ENCODE measurements at places on chromosomes 12 and 14. TPM values are rescaled to one million over a fixed set of nuclear protein-coding genes. Genes with fewer than 3 reads are reported as not detected.

The RBM19 gene
- polyA plus RNA-seq = 5.3 TPM

The PMEL gene
- polyA plus RNA-seq = 1.7 TPM

The CREBL2 gene
- 33.8 TPM for polyA plus RNA-seq

The BCL11B gene
- polyA plus RNA-seq = 0.60 TPM

The KIF5A gene
- under 0.01 TPM for polyA plus RNA-seq

The PROX2 gene
- not detected for polyA plus RNA-seq

The GLI1 gene
- polyA plus RNA-seq = 1.5 TPM

The MAP4K5 gene
- 19.0 TPM for polyA plus RNA-seq

The PITPNM2 gene
- 11.3 TPM for polyA plus RNA-seq

DNA sequence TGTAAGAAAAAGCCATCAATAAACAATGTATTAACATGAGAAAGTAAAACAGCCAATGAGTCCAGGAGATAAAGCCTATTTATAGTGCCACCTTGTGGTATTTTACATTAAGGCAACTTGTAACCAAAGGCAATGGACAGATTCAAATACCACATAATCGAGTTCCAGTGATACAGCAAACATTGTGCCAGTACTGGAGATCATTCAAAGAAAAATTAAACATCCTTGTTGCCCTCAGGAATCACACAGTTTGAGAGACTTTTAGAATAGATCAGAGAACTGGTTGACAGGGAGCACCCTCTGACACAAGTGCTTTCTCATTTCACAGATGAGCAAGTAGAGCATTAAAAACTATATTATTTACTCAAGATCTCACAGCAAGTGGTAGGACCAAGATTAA lies 98.1 kb downstream of the DDHD1 start:
- DNase-seq = no peak

- no peak for DNase-seq
Observed at GRCh38 chr14:31819281-31819680, 257.8 kb upstream of the ARHGAP5 start.

DNA sequence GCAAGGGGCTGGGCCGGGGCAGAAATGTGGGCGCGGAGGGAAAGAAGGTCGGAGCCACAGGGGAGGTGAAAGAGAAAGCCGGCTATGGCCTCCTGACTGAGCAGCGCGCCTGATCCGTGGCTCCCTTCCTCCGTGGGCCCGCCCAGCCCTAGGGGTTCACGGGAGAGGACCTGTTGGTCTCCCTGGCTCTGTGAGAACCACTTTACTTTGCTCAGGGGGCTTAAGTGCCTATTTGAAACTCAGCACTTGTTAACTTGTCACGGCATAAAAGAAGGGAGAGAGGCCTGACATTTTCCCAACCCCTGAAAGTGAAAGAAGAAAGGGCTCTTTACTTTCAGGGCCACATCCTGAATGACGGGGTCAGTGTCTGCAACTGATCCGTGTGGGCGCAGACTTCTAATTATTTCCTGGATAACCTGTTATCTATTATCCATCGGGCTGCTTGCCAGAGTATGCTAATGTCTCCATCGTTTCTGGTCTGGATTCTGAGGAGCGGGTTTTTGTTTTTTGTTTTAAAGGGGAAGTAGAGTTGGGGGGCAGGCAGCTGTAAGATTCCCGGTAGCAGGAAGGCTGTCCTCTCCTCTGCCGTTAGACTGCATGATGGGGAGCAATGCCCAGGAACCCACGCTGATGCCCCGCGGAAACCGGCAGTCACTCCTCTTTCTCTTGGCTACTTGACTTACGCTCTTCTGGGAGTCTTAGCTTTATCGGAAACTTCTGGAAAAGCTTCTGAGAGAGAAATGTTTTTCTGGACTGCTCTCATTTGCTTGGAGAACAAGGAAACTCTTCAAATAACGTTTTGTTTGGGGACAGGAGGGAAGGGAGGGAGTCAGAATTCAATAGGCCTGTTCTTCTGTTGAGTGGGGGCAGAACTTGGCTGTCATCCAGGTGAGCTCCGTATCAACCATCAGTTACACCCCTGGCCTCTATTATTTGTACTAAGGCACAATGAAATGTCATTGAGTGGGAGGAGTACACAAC lies 127.7 kb upstream of the MAX start:
- DNase-seq = peak; percentile 70

DNA sequence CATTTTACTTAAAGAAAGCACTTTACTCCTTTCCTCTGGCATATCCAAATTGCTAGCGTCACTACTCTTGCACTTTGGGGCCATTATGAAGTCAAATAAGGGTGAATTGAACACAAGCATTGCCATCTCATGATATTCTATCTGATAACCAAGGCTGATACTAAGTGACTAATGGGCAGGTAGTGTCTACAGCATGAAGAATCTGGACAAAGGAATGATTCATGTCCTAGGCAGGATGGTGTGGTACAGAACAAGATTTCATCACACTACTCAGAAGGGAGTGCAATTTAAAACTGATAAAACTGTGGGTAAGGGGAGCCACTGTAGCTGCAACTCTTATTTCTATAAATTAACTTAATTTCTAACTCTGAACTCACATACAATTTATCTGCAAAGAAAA lies 7.7 kb upstream of the SLC6A15 start:
- no peak for DNase-seq

- DNase-seq = no peak
Observed at GRCh38 chr14:85459361-85460000, 70.5 kb upstream of the FLRT2 start.

- DNase-seq = no peak
Observed at GRCh38 chr12:53872367-53872766, 66.3 kb upstream of the HOXC13 start.

- DNase-seq = peak; percentile 87
Observed at GRCh38 chr12:75784591-75784990, 247.0 kb downstream of the PHLDA1 start.

DNA sequence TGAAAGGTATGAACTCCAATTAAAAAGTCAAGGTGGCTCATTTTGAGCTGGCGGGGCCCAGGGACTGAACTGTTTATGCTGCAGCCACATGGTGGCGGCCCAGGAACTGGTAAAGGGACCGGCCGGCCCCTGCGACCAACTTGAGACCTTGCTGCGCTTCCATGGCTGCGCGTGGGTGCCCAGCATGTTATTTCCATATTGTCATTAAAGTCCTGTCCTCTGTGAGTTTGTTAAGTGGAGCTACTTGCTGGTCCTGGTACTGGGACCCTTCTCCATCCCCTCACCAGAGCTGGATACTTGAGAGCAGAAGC lies 62.3 kb downstream of the BEGAIN start:
- peak; percentile 61 for DNase-seq

DNA sequence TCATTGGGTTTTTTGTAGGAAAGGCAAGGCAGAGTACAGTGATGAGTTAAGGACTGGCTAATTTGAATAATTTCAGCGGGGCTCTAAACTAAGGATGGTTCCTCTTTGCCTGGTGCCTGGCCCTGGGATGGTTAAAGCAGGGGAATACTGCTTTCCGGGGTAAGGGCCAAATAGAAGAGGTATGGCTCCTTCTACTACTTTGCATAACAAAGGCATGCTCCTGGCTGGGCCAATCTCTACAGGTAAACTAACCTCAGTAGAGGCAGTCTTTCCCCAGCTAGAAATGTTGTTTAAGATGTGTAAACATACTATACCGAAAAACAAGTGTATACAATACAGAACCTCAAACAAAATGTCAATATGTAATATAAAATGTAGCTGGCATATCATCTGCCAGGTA lies 1239.0 kb downstream of the SLC16A7 start:
- no peak for DNase-seq

- no peak for DNase-seq
Observed at GRCh38 chr14:75702122-75702521, 41.1 kb downstream of the TTLL5 start.
